ENCODE measurements at places on chromosomes 16 and 17. TPM values are rescaled to one million over a fixed set of nuclear protein-coding genes. Genes with fewer than 3 reads are reported as not detected.
A peak's percentile ranks its signal among the peaks of the same experiment; 100 is the strongest.

The ASB16 gene
- 1.1 TPM for polyA plus RNA-seq

The KRT24 gene
- polyA plus RNA-seq = not detected

The FN3K gene
- 18.4 TPM for polyA plus RNA-seq

The UNC13D gene
- polyA plus RNA-seq = 6.3 TPM

The CDRT15 gene
- polyA plus RNA-seq = 0.68 TPM

The KRTAP1-1 gene
- not detected for polyA plus RNA-seq

The CRHR1 gene
- 0.40 TPM for polyA plus RNA-seq

The CA10 gene
- 6.7 TPM for polyA plus RNA-seq

The KRT16 gene
- polyA plus RNA-seq = not detected

The KRTAP2-1 gene
- polyA plus RNA-seq = not detected

The SMTNL2 gene
- polyA plus RNA-seq = 1.7 TPM

GRCh38 chr17:31427684-31428083 is 36.2 kb downstream of the RAB11FIP4 start:
- DNase-seq = no peak

DNA sequence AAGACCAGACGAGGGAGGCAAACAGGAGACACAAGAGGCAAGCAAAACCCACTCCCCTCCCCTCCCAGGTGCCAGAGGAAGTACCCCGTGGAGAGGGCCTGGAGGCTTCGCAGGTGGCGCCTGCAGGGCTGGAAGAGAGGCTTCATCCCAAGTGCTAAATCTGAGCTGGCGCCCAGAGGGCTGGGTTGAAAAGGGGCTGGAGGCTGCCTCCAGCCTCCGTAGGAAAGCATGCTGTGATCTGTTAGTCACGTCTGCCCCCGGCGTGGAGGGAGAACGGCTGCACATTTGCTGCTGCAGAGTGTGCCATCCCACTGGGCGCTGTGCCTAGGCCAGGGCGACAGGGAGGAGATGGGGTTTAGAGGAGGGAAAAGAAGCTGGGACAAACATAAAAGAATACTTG is 16.9 kb downstream of the RPH3AL start:
- no peak for DNase-seq

GRCh38 chr17:29331075-29331707 is 37.2 kb upstream of the NUFIP2 start:
- no peak for DNase-seq

GRCh38 chr16:4316864-4317531 is 1.1 kb downstream of the GLIS2 start:
- no peak for DNase-seq

- DNase-seq = no peak
Observed at GRCh38 chr17:72287586-72287985, 166.8 kb downstream of the SOX9 start.

GRCh38 chr16:56967733-56968132 is 6.0 kb downstream of the CETP start:
- DNase-seq = no peak

DNA sequence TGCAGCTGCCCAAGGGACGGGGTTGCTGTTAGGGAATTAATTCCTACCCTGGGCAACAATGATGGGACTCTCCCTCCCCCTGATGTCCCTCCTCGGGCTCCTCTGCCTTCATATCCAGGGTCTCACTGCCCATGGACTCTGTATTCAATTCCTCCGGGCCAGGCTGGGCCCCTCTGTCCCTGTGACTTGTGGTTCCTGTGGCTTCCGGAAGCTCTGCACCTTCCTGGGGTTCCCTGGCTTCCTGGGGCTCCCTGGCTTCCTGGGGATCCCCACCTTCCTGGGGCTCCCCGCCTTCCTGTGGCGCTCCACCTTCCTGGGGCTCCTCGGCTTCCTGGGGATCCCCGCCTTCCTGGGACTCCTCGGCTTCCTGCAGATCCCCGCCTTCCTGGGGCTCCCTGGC is 35.2 kb downstream of the SRL start:
- no peak for DNase-seq

DNA sequence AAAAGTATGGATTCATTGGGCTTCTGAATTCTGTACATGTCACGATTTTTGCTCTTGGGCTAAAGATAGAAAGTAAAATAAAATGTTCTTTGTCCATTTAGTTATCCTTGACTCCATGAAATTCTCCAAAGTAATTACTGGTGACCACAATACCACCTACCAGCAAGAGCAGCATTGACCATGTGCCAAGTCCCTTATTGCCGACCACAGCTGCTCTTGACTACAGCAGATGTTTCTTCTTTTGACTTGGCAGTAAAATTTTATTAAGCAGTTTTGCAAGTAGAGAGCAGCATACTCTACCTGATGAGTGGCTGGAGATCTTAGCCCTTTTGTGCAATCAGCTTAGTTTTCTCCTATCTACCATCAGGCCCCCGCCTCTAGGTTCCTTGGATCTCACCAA is 152.2 kb upstream of the TBX2 start:
- no peak for DNase-seq

DNA sequence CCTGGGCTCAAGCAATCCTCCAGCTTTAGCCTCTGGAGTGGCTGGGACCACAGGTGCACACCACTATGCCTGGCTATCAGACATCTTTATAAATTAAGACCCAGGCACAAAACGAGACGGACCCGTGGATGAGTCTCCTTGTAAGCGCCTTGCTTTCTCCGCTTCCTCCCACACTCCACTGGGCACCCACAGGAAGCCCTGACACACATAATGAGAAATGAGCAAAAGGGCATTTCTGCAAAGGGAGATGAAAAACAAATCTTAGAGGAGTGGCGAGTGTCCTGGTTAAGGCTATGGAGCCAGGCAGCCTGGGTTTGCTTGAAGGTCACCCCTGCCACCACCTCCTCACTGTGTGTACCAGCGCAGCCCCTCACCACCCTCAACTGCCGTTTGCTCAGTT is 56.3 kb downstream of the XYLT1 start:
- DNase-seq = no peak

DNA sequence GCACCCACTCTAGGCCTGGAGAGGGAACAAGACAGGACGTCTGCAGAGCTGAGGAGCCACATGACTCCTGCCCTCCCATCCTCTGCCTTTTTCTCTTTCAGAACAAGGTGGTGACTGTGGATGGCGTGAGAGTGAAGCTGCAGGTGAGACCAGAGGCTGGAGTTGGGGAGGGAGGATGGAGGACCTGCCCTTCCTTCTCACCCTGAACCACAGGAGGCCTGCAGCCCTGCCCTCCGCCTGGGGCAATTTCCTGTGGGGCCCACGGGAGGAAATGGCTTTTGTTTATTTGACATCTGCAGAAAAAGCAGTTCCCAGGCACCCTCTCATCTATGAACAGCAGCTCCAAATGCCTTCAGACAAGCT is 5.1 kb downstream of the RAB37 start:
- DNase-seq = no peak

GRCh38 chr16:8229011-8229520 is 361.2 kb downstream of the TMEM114 start:
- no peak for DNase-seq

- no peak for DNase-seq
Observed at GRCh38 chr16:55285586-55285985, 38.4 kb upstream of the IRX6 start.

DNA sequence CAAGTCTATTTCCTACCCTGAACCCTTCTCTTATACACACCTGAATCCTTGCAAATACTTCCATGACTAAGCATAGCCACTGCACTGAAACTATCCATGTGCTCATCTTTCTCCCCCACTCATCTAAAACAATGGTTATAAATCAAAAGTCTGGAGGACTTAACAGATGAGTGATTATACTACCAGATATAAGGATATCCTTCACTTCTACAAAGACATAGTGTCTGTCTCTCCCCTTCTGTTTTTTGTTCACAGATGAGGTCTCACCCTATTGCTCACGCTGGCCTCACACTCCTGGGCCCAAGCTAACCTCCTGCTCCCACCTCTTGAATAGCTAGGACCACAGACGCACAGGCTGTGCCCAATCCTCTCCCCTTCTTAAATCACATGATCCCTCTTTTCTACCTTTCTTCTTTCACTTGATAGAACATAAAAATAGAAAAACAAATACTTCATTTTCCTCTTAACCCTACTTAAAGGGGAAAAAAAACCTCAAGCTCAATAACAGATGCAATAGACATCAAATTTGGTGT is 19.2 kb downstream of the CEP112 start:
- no peak for DNase-seq

GRCh38 chr16:68267612-68268405 is 3.5 kb downstream of the SLC7A6 start:
- no peak for DNase-seq

DNA sequence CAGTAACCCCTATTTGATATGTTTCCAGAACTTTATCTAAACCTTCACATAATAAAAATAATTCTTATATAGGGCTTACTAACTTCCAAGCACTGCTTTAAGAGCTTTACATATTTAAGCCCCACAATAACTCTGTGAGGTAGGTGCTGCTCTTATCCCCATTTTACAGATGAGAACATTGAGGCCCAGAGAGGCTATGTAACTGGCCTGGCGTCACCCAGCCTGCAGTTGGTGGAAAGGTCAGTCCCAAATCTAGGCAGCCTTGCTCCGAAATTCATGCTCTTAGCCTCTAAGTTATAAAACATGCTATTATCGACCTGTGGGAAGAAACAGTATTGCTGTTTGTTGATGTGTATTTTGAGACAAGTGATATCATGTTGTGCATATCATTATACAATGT is 9.0 kb downstream of the NLRC5 start:
- no peak for DNase-seq

- no peak for DNase-seq
Observed at GRCh38 chr16:12025472-12025871, 48.9 kb downstream of the SNX29 start.

GRCh38 chr17:44338702-44339101 is 6.4 kb upstream of the GRN start:
- no peak for DNase-seq

DNA sequence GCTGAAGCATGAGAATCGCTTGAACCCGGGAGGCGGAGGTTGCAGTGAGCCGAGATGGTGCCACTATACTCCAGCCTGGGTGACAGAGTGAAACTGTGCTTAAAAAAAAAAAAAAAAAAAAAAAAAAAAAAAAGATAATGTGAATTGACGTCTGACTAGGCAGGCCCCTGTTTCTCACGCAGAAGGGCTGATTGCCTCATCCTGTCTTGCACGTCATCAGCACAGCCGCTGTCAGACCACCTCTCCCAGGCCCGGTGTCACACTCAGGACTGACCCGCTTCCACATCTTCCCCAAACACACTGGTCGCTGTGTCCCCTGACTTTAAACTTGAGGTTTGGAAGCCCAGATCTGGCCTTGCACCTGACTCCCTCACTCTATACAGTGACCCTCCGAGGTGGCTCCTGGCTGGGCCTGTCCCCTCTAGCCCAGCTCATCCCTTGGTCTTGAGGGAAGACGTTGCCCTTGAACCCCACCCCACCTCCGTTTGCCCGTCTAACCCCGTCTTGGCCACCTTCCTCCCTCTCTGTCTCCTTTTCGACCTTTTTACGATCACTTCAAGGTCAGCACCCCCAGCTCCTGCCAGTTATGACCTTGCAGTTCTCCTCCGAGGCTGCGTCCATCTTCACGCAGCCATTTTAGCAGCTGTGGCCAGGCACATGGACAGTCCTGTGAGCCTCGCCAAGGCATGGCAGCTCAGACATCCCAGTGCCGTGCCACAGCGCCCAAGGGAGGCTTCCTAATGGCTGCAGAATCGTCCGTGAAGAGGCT is 149.9 kb upstream of the PLCG2 start:
- no peak for DNase-seq

GRCh38 chr16:13866073-13866472 is 53.9 kb upstream of the ERCC4 start:
- peak; percentile 37 for DNase-seq

DNA sequence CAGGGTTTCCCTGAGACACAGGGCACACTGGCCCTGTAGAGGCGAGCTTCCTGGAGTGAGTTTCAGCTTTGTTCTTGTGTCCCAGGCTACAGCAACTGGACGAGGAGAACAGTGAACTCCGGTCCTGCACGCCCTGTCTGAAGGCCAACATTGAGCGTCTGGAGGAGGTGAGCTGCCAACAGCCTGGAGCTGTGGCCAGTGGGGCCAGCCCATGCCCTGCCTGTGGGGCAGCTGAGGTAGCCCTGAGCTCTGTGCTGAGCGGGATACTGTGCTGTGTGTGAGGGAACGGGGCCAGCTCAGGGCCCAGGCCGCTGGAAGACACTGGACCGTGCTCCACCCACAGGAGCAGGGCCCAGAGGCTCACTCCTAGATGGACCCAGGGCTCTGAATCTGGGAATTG is 8.7 kb upstream of the CAPN15 start:
- DNase-seq = no peak

GRCh38 chr16:3348547-3349167 is 7.0 kb upstream of the OR2C1 start:
- no peak for DNase-seq

- no peak for DNase-seq
Observed at GRCh38 chr17:45258981-45259380, 2.9 kb downstream of the SPATA32 start.

GRCh38 chr16:89357055-89357816 is 133.1 kb downstream of the ANKRD11 start:
- no peak for DNase-seq

DNA sequence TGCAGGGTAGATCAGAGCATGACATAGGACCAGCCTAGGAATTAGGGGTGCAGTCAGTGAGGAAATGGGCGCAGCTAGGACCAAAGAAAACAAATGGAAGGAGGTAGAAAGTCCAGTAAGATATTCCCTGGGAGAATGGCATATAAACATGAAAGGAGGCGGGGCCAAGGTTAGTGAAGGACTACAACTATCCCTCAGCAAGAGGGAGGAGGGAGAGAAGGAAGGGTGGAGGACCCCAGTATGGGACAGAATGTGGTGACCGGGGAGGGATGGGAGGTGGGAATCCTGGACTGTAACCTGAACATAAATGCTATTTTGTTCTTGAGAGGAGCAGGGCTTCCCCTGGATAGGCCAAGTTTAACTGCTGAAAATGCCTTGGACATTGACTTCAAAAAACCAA is 22.8 kb downstream of the ITGB3 start:
- no peak for DNase-seq

DNA sequence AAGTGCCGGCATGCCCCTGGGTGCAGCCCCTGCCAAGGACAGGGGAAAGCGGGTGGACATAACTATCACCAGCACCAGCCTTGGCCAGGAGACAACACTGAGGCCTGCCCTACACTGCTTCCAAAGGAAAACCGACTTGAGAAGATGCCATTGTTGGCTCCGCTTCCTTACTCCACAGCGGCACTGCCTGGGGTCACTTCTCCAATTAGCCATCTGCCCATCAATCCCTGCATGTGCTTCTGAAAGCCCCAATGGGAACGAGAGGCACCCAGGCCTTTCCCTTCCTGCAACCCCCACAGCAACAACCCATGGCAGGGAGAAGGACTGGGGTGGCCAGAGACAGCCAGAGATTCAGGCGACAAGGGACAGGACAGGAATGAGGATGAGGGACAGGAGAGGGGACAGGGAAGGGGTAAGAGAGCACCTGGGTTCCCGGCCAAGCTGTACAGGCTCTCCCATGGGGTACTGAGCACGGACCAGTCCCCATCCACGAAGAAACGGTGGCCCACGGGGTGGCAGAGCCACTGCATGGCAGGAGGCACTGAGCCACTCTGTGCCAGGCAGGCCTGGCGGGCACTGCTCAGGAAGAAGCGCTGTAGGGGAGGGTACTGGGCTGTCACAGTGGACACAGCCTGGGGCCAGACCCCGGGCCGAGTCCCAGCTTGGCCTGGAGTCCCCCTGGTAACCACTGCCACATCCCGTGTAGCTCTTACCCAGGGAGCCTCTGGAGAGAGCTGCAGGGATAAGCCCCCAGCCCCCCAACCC is 21.2 kb downstream of the SREBF1 start:
- no peak for DNase-seq

- DNase-seq = no peak
Observed at GRCh38 chr17:83068641-83069570, 10.5 kb upstream of the METRNL start.

GRCh38 chr16:16191493-16192167 is 31.7 kb downstream of the ABCC6 start:
- DNase-seq = no peak

- no peak for DNase-seq
Observed at GRCh38 chr17:50545311-50545710, 1.7 kb upstream of the SPATA20 start.
